Stimulated activated CD8-positive, alpha-beta memory T cell treated with anti-CD3 and anti-CD28 coated beads, Interleukin-15, amount 100 ng/mL, for 24 hours (primary cell): ENCODE measurements at places on chromosomes 12 and 14.

DNA sequence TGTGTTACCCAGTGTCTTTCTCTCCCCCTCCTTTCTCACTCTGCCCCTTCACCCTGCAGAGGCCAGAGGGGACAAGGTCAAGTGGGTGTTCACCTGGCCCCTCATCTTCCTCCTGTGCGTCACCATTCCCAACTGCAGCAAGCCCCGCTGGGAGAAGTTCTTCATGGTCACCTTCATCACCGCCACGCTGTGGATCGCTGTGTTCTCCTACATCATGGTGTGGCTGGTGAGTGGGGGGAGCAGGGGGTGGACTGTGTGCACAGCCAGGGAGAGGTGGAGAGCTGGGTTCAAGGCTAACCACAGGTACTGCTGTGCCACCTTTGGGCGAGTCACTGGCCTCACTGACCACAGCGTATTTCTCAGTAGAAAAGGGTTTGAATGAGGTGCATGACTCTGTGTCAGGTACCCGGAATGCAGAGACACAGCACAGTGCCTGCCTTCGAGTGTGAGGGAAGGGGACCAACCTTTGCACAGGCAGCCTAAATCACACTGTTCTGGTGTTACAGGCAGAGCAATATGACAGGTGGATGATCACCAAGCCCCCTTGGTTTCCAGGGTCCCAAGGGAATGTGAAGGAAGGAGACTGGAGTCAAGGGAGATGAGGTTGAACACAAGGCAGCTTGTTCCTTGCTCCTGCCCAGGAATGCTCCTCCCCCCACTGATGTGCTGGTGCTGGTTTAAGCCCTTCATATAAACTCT lies 30.8 kb upstream of the RIN3 start:
- no peak for DNase-seq

DNA sequence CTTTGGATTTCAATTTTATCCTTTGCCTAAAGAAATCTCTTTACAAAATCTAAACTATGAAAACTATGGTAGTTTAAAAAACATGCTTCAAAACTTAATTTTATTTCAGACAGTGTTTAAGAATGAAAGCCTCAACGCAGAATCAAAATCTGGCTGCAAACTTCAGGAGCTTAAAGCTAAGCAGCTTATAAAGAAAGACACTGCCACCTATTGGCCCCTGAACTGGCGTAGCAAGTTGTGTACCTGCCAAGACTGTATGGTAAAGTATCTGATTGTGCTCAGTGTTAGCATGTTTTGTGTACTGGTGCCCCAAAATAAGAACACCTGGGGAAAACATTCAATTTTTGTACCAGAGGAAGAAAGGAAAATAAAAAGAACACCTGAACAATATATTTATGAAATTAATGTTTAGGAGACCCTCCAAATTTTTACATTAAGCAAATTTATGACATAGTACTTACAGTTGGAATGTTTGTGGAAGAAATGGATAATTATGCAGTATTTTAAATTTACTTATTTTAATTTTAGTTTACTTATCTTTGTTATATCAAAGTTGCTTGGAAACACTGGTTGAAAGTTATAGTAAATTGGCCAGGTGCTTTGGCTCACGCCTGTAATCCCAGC lies 12.2 kb downstream of the UBR7 start:
- no peak for DNase-seq

DNA sequence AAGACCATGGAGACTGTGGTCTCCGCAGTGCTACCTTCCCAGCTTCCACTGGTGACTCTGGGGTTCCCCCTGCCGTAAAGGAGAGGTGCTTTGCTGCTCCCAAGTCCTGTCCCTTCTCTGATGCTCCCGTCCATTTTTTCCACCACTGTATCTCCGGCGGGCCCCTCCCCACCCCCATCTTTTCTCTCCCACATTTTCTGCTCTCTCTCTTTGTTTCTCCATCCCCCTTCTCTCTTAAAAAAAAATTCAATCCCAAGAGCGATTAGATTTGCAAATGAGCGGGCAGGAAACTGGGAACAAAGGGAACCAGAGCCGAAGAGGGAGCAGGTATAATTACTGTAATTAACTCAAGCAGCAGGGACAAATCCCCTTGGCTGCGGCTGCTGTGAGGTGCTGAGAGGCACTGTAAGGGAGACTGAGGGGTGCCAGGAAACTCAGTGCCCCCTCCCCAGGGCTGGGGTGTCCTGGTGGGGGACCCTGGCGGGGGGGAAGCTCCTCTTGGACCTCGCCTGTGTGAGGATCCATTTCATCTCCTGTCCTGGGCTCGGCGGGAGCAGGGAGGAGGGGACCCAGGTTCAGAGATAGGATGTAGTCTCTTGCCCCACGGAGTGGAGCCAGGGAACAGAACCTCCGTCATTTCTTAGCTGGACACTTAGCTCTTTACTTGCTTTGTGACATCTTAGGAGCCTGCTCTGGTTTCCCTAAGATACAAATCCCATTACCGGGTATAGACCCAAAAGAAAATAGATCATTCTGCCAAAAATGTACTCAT lies 140.4 kb upstream of the NRXN3 start:
- no peak for DNase-seq

GRCh38 chr12:49974677-49975317 lies 2.0 kb downstream of the AQP6 start:
- no peak for DNase-seq

DNA sequence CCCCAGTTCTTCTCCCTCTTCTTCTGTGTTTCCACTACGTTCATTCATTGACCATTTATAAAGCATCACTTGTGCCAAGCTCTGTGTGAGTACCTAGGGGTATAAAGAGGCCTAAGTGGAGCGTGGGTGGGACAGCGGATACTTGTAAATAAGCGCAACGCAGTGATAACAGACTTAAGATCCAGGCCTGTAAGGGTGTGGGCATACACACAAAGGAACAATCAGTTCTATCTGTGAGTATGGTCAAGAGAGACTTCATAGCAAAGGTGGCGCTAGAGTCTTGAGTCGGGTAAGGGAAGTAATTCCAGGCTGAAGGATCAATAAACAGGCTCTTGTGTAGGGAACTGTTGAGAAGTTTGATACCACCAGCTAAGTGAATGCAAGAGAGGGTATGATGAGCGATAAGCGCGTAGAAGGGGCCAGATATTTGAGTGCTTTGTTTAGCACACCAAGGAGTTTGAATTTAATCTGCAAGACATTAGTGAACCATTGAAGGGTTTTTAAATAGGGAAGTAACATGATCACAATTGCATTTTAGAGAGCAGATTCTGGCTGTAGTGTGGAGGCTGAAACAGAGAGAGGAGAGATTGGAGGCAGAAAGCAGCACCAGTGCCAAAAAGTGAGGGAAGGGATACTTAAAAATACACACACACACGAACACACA lies 1.0 kb upstream of the GXYLT1 start:
- no peak for DNase-seq

DNA sequence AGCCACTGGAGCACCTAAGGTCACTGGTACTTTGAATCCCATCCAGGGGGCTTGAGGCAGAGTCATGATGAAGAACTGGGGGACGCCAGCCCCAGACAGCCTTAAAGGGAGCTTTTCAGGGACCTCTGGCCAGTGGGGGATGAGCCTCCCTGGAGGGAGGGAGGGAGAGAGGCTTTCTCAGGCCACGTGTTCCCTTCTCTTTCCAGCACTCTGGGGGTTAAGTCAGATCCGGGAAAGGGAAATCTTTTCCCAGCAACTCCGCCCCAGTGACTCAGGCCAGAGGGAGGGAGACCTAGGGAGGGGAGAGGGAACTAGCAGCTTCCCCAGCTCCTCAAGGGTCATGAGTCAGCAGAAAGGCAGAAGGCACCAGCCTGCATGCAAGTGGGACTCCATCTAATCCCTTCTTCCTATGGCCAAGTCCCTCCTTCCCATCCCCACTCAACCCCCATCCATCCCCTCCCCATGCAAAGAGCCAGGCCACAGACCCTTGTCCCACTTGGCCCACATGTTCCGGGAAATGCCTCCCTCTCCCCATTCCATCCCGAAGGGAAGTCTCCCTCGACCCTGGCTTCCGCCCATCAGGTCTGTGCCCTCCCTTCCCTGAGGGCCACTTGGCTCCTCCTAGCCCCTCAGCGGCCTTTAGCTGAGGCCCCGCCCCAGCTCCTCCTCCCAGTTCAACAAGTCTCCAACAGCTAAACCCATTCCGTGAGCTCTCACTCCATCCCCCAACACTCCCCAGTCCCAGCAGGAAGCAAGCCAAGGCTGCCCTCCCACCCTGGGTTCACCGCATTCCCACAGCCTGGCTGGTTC lies 5.6 kb downstream of the TNFRSF1A start:
- DNase-seq, result no peak

DNA sequence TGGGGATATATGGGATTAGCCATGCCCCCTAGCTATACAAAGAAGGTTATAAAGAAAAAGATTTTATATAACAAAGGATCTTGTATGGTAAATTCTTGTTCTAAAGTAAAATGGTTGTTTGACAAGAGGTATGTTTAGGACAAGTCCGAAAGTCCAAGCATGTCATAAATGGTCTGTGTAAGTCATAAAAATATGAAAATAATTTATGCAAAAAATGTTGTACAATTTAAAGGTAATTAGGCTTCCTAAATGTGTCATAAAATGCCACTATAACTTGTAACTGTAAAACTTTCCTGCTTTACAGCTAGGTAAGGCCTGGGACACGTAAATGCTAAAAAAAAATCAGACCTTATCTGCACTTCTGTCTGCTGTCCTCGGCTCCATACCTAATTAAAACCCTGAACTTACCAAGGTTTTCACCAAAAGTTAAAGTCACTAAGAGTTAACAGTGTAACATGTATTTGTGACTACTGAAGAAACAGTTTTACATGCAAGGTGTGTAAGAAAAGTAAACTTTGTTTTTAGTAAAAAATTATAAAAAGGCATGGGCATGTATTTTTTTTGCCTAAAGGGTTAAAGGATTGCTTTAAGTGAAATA lies 110.0 kb upstream of the RESF1 start:
- no peak for DNase-seq
